Cortex of kidney (tissue), 1 donor: ENCODE measurements at places on chromosomes 6 and 20.

- DNase-seq, result no peak
Measured at GRCh38 chr6:126537061-126537816, 197.3 kb downstream of the CENPW start.

DNA sequence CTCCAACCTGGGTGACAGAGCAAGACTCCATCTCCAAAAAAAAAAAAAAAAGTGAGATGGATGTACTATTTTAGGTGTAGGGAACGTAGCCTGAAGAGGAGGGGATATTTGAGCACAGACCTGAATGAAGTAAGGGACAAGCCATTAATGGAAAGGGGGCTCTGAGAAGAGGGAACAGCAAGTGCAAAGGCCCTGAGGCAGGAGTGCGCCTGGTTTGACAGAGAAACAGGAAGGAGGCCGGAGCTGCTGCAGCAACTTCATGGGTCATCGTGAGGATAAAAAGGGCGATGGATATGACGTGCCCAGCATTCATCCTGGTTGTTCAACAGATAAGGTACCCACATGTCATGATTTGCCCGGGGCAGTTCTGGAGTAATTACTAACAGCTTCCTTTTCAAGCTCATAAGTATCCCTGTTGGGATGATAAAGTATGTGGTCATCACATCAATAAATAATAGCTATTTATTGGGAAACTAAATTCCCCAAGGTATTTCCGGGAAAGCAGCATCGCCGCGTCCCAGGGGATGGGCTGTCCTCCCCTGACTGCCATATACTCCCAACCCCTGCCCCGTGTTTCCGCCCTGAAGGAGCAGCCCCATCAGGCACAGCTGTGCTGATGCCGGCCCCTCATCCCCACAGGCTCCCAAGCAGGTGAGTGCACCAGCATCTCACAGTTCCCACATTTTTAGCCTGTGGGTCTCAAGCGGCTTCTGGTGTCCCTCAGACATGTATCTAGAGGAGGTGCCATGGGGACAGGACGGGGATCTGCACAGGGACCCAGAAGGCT is 43.4 kb downstream of the DLGAP4 start:
- no peak for DNase-seq

DNA sequence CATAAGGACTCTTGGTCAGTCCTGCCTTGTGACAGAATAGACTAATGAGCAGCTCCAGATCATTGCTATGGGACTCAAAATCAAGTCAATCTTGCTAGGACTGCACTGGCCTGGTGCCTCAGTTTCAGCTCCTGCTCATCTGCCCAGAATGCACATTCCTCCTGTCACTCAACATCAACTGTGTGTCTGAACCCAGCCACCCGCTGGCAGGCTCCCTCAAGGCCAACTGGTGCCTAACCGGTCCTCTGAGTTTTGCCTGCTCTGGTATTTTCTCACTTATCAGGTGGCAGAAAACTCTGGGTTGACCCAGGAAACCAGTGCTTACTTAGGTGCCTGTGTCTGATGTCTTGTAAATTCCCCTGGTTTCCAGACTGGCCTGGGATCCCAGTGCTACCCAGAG is 297.7 kb downstream of the DHX35 start:
- DNase-seq, result no peak

DNA sequence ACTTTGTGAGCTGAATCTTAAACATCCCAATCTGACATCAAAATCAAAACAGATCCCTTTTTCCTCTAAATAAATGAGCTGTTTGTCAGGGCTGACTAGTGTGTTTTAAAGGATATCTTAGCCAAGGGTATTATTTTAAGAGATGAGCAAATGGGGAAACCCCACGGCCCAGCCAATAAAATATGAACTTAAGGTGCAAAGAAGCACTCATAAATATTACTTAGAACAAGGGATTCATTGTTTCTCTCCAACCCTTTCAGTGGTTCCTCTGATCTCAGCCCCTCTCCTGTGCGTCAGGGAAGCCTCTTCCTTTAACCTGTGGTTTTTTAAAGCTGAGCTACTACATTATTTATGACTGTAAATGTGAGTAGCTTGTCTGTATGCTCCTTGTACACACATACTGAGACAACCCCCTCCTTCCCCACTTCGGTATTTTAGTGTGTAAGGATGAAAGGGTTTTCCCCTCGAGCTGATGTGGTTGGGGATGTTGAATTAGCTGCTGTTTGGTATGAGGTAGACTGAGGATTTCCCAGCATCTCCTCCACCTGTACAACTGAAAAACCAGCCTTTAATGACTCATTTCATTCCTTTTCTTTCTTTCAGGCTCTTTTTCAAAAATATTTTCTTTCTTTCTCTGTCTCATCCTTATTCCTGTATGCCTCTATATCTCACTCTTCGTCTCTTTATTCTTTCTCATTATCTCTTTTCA is 6.5 kb downstream of the BMP5 start:
- no peak for DNase-seq

DNA sequence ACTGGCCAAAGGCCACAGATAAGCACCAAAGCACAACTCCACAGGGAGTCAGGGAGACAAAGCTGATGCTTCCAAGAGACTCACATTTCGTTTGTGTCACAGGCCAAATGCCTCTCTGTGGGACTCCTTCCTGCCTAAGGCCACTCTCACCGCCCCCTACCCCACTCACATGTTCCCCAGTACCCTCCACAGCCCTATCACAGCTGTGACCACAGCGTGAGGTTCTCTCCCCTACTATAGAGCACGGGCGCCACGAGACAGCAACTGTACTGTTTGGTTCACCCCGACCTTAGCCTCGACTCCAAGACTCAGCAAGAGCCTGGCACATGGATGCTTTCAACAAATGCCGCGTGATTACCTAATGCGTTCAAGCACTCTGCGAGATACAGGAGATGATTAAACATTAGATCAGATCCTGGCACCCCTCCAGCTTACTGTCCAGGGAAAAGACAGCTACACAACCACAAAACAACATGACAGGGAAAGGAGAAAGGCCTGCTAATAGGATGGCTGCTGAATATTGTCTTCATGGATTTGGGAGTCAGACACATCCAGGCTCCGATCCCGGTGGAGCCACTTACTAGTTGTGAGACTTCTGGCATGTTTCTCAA is 105.5 kb downstream of the AGPAT4 start:
- DNase-seq, result no peak

- no peak for DNase-seq
Measured at GRCh38 chr6:156963712-156964700, 186.8 kb downstream of the ARID1B start.

DNA sequence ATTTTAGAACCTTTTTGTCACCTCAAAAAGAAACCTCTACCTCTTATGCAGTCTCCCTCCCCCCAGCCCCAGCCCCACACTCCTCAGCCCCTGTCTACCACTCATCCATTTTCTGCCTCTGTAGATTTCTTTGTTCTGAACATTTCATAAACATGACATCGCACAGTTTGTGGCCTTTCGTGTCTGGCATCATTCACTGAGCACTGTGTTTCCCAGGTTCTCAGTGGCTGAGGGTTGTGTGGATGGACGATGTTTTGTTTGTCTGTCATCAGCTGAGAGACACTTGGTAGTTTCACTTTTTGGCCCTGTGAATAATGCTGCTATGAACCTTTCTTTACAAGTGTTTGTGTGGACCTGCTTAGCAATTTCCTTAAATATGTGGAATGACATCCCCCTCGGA is 64.5 kb downstream of the FAM120B start:
- no peak for DNase-seq

DNA sequence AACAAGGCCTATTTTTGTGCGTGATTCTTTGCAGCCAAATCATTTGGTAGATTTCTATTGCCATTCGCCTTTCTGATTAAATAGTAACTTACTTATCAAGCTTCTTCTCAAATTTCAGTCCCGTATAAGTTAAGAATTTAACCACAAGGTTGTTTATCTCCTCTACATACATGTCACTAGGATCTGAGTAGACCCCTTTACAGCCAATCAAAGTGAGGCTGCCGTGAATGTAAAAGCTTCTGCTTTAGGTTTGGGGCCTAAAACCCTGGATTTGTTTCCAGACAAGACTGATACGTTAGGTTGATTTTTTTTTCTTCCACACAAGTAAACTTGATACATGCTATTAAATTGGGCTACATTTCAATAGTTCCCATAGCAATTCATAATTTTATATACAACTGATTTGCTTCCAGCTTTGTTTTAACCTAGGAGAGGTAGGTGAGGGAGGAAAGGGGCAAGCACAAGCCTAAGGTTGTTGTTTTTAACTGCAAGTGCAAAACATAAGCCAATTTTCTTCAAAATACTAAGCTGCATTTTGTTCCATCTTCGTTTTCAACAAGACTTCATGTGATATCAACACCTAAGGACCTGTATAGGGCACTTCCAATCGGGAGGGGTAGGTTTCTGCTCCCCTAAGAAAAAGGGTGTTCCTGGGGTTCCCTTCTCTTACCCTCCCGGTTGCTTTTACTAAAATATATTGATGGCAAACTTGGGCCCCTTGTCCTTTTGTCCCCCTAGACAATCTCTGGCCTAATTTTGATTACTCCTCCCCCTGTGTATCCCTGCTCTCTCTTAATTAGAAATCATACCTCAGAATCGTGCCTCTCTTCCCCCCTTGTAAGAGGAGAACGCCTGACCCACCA is 1.7 kb downstream of the RANBP9 start:
- DNase-seq, result no peak
